ENCODE measurements at places on chromosomes 11 and 22. TPM values are rescaled to one million over a fixed set of nuclear protein-coding genes. Genes with fewer than 3 reads are reported as not detected.
A peak's percentile ranks its signal among the peaks of the same experiment; 100 is the strongest.

The A4GALT gene
- 3.5 TPM for total RNA-seq

The C2CD2L gene
- 6.2 TPM for total RNA-seq

DNA sequence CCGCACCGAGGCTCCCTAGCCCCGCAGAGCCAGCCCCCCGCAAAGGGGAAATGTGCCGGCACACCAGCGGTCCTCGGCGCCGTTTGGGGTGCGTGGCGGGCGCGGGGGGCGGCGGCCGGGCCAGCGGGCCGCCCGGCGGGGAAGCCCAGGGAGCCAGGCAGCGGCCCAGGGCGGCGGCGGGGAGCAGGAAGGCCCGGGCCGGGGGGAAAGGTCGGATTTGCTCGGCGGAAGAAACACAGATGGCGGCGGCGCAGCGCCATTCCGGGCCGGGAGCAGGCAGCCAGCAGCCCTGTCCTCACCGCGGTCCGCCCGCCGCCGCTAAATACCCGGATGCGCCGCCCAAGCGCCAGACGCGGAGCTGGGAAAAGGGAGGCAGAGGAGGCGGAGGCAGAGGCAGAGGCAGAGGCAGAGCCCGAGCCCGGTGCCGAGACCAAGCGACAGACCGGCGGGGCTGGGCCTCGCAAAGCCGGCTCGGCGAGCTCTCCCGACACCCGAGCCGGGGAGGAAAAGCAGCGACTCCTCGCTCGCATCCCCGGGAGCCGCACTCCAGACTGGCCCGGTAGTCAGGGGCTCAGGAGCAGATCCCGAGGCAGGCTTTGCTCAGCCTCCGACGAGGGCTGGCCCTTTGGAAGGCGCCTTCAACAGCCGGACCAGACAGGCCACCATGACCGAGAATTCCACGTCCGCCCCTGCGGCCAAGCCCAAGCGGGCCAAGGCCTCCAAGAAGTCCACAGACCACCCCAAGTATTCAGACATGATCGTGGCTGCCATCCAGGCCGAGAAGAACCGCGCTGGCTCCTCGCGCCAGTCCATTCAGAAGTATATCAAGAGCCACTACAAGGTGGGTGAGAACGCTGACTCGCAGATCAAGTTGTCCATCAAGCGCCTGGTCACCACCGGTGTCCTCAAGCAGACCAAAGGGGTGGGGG is 2.6 kb upstream of the GCAT start:
- DNase-seq: peak; percentile 91

DNA sequence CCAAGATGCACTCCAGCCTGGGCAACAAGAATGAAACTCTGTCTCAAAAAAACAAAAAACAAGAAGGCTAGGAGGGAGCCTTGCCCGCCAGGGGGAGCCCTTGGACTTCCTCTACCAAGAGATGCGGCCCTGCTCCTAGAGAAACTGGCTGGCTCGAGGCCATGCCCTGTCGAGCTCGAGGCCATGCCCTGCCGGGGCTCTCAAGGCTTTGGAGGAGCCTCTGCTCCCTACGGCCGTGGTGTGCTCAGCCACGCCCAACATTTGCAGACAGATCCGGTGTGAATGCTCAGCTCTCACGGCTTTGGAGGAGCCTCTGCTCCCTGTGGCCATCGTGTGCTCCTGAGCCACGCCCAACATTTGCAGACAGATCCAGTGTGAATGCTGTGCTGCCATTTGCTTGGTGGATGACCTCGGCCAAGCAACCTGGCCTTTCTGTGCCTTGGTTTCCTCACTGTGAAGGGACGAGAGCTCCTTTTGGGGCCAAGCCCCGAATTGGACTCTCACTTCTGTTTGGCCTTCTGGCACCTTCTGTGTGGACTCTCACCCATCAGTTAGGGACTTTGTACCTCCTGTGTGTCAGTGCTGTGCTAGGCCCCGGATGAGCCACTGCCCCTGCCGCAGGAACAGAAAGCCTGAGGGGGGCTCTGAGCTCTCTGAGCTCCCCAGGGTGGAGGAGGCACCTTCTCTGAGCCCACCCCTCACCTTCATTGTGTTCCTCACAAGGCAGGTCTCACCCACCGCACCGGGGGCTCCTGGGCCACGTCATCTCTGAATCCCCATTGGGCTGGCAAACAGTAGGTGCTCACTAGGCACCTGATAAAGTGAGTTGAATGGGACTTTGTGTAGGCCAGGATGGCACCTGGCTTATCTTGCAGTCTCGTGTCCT is 14.1 kb downstream of the C11orf24 start:
- peak; percentile 87 for DNase-seq

DNA sequence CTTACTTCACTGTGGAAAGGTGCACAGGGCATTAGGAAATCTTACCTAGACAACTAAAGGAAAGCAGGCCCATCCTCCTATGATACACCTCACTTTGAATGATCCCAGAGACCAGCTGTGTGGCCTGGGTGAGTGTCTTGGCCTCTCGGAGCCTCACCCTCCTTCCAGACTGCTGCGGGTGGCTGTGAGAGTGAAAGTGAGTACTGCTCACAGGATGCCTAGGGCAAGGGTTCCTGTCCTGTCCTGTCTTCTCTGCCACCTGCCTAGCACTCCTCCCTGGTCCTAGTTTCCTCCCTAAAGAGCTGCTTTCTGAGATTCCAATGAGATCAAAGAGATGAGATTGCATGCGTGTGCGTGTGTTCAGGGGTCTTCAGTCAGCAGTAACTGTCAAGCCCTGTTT is 19.5 kb upstream of the ADORA2A start:
- no peak for DNase-seq
